ENCODE measurements at places on chromosomes 1 and 21.

DNA sequence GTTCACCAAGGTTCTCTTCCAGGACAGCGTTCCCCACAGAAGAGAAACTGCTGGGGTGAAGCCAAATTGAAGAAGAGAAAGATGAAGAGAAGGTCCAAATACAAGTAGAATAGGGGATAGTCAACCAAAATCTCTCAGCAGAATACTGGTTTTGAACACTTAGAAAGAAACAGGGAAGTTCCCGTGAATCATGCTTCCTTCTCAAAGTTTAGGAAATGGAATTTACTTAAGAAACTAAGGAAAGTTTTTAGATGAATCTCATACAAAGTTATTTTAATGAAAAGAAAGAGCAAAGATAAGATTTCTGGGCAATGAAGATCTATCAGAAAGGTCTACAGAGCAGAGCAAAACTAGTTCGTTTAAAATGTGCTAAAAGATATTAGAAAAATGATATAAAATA, 43.3 kb downstream of the EXO1 start:
- no peak for DNase-seq

DNA sequence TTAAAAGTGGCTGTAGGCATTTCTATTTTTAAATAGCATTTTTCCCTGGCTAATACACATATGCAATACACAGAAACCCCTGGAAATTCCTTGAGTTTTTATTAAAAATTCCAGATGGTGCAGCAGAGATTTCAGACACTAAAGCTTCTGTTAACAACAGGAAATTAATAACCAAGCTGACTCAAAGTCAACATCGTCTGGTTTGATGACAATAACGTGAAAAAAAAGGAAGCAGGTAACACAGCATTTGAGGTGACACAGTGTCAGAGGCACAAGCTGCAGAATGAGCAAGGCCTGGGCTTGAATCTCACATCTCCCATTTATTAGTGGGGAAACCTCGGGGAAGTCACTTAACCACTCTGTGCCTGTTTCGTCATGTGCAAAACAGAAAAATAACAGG, 64.6 kb upstream of the GJB5 start:
- DNase-seq: no peak

DNA sequence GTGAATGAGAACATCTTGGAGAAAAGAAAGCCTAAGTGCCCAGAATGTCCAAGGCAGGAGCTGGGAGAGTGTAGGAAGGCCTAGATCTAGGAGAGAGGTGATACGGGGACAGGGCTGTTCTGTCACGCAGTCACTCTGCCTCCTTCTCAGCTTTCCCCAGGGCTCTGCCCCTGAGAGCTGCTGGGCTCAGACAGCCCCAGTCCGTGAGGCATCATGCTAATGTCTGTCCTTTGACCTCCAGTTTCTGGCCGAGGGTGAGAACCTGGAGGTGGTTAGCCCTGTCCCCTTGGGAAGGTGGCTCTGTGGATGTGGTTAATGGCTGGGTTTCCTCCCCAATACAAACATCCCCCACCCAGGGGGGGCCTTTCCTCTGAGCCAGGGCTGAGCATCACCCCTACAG, 63.2 kb downstream of the FAM163A start:
- DNase-seq: no peak

- DNase-seq: no peak
Measured at GRCh38 chr1:46180082-46180616, 3.9 kb upstream of the P3R3URF start.

- DNase-seq: no peak
Measured at GRCh38 chr1:194586302-194586701, 1399.9 kb upstream of the B3GALT2 start.
